ENCODE measurements at places on chromosomes 7 and 10.

DNA sequence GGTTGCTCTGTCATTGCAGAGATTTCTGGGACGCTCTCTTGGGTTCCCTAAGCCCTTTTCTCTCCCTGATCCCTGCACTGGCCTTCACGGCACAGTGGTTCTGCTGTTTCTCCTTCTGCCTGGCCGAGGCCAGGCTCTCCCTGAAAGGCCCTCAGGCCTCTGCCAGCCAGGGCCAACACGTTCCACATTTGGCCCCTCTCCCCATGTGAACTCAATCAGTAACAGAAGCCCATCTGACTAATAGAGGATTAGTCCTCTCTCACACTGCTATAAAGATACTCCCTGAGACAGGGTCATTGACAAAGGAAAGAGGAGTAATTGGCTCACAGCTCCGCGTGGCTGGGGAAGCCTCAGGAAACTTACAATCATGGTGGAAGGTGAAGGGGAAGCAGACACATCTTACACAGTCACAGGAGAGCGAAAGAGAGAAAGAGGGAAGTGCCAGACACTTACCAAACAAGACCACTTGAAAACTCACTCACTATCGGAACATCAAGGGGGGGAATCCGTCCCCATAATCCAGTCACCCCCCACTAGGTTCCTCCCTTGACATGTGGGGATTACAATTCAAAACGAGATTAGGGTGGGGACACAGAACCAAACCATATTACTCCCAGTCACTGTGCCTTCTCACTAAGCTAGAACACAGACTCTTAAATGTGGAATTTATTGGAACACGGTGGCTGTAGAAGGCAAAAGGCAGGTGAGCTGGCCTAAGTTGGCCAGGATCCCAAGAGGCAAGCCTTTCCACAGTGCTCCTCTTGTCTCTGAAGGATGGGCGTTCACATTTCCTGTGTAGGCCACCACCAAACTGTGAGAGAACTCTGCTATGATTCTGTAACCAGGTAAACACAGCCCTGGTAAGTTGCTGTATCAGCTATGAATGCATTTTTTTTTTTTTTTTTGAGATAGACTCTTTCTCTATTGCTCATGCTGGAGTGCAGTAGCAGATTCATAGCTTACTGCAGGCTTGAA is 8.8 kb downstream of the FZD8 start:
- DNase-seq = no peak

- DNase-seq = no peak
These were observed 222.4 kb downstream of the ADAM12 start for GRCh38 chr10:126165874-126166273.

DNA sequence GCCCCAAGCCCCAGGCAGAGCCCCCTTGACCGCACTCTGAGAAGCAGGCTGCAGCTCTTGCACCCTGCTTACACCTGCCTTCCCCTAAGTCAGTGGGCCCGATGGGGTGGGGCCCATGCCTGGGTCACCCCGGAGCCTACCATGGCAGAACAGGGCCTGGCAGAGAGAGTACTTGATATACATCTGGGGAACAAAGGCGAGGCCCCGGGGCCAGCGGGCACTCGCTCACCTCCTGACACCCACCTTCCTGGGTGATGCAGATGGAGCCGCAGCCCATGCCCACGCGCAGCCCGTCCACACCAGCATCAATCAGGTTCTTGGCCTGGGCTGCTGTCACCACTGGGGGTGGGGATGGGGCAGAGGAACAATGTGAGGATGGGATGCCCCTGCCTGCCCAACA is 13.4 kb downstream of the IMPDH1 start:
- DNase-seq = no peak

GRCh38 chr10:117047947-117048346 is 43.0 kb upstream of the SHTN1 start:
- DNase-seq = no peak

DNA sequence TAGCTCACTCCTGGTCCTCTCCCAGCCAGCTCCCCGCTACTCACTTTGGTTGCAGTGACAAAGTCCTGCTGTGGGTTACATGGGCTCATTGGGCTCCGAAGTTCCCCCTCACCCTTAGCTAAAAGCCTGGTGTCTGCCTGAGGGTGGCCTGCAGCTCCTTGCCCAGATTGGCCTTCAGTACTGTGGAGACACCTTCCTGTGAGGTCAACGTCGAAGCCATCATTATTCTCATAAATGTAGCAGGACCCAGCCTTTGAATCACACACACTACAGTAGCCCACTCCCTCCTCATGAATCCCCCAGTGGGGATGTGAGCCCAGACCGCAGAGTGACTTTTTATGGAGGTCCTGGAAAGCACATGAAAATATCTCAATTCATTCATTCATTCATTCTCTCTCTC is 10.5 kb downstream of the MBL2 start:
- DNase-seq = no peak

DNA sequence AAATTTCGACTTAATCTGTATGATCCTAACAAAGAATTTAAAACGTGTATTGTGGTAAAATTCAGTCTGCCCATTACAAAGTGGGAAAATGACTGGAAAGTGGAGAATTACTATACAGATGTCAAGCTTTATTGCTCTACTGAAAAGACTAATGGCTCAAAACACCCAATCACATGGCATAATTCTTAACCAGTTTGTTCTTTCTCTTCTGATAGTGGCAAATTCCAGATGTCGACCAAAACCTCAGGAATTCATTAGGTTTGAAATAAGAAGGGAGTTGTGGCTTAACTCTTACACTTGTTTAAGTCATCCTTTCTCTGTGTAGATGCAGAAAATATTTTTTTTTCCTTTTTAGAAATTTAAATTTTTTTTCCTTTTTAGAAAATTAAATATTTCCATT is 1254.9 kb upstream of the LRRN3 start:
- DNase-seq = no peak

DNA sequence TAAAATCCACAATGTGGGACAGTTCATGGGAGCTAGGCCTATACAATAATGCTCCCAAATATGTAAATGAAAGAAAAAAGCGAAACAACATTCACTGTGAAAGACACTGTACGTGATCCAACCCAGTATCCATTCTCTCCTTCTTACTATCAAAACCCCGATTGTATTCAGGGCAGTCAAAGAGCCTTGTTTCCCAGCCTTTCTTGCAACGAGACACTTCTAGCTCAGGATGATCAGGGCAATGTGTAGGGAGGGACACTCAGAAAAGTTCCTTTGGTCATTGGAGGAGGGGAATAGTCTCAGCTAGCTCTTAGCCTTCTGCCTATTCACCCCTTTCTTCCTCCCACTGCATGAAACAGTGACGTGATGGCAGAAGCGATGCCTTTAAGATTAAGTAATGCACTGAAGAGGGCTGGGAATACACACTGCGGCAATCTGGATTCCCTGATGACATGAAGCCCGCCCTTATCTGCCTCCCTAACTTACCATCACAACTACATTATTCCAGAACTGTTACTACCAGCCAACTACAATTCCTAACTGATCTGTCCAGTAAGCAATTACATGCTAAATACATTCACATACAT is 27.3 kb downstream of the UBE2H start:
- no peak for DNase-seq

DNA sequence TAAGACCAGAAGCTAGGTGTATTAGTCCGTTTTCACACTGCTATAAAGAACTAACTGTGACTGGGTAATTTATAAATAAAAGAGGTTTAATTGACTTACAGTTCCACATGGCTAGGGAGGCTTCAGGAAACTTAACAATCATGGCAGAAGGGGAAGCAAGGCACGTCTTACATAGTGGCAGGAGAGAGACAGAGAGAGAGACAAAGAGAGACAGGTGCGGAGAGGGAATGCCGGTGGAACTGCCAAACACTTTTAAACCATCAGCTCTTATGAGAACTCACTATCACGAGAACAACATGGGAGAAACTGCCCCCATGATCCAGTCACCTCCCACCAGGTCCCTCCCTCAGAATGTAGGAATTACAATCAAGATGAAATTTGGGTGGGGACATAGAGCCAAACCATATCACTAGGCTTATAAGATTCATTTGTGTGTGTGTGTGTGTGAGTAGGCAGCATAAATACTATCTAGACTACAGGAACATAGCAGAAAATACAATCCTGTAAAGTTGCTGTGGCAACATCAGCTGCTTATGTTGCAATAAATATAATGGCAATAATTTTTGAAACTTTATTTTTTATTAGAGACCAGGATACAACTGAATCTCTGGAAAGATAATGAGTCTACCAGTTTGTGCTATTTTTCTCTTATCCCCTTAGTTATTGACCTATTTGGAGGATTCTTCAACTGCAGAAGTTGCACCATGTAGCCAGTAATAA is 77.1 kb downstream of the NRF1 start:
- no peak for DNase-seq

GRCh38 chr7:142175594-142175993 is 64.1 kb downstream of the MGAM2 start:
- no peak for DNase-seq

- no peak for DNase-seq
These were observed 19.6 kb upstream of the CTTNBP2 start for GRCh38 chr7:117892821-117893220.

DNA sequence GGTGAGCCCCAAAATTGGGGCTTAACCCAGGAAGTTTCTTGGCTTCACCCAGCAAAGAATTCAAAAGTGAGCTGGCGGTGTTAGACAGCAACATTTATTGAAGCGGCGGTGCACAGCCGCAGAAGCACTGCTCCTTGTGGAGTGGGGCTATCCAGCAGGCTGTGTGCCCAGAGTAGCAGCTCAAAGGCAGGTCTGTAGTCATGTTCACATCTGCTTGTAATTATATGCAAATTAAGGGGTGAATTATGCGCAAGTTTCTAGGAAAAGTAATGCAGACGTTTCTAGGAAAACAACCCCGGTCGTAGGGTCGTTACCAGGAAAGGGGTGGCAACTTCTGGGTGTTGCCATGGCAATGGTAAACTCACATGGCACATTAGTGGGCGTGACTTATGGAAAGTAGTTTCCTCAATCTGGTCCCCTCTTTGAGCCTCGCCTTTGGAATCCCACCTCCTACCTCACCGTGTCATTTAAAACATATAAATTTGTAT is 13.7 kb upstream of the KBTBD2 start:
- DNase-seq = peak; percentile 74

DNA sequence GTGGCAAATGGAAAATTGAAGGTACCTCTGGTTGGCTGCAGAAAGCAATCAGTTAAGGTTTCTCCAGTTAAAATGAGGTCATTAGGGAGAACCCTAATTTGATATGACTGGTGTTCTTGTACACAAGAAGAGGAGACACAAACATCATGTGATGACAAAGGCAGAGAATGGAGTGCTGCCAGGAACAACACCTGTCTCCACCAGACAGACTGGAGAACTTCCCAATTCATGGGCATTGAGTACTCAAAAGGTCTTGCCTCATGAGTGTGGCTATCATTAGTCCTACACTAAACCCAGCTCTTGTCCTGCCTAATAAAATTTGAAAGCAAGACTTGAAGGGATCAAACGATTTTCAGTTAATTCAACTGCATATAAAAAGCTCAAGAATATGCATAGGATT is 152.6 kb downstream of the PTPN20 start:
- no peak for DNase-seq

GRCh38 chr10:43316988-43317387 is 50.1 kb upstream of the RASGEF1A start:
- no peak for DNase-seq

GRCh38 chr7:103887853-103888602 is 101.4 kb downstream of the RELN start:
- peak; percentile 4 for DNase-seq

- no peak for DNase-seq
These were observed 16.3 kb upstream of the CHST12 start for GRCh38 chr7:2386964-2387669.

DNA sequence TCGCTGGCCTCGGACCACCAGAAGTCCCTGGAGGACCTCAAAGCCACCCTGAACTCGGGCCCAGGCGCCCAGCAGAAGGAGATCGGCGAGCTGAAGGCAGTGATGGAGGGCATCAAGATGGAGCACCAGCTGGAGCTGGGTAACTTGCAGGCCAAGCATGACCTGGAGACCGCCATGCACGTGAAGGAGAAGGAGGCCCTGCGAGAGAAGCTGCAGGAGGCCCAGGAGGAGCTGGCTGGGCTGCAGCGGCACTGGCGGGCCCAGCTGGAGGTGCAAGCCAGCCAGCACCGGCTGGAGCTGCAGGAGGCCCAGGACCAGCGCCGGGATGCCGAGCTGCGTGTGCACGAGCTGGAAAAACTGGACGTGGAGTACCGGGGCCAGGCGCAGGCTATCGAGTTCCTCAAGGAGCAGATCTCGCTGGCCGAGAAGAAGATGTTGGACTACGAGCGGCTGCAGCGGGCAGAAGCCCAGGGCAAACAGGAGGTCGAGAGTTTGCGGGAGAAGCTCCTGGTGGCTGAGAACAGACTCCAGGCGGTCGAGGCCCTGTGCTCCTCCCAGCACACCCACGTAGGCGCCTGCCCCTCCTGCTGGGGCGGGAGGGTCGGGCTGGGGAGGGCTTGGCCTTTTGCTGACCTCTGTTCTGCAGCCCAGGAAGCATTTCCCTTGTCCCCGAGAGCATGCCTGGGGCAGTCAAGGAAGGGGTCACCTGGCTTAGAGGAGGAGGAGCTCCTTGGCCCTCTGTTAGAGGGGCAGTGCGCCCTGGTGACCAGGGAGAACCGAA is 77.3 kb upstream of the GTF2IRD1 start:
- DNase-seq = no peak

- no peak for DNase-seq
These were observed 34.2 kb downstream of the KLF6 start for GRCh38 chr10:3750854-3751253.

Data from BJ (cell line).